ENCODE measurements at places on chromosomes 4 and X.

DNA sequence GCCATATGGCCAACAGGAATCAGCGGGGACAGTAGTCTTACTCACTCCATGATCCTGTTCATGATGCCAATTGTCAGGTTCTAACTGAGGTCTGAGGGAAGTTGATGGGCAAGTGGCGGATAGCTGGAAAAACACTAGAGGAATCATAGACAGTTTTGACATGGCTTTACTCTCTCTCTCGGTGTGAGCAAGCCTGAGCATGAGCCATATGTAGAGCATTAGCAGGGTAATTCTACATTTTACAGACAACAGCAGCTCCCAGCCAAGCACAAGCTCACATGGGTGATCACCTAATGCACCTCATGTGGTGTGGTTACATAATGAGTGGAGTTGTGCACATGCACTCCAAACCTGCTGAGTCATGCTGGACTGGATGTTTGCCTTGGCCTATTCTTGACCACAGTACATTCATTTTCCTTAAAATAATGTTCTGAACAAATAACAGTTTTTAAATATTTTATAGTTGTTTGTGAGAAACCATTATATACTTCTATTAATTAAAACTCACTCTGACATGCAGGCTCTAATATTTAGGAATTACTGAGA is 429.2 kb downstream of the GPAT3 start:
- DNase-seq, result no peak

- no peak for DNase-seq
Observed at GRCh38 chrX:141839856-141840255, 1.7 kb downstream of the MAGEC3 start.

GRCh38 chrX:16076834-16077233 is 46.5 kb upstream of the GRPR start:
- DNase-seq, result no peak

- DNase-seq, result no peak
Observed at GRCh38 chrX:126164689-126165400, 1.2 kb downstream of the DCAF12L2 start.

DNA sequence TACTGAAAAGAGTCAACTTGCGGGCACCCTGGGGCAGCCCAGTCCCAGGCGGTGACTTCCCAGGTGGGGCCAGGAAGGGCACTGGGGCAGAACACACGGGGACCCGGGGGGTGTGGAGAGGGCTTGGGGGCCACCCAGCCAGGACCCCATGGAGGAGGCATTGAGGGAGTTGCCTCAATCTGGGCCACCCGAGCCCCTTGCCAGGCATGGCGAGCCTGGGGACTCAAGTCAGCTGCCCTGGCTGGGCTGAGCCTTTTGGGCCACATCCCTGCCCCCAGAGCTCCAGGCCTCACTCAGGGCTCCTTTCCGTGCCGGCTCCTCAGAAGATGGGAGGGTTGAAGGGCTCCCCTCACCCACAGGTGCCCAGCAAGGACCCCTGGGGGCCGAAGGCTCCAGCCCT is 6.6 kb upstream of the CPLX1 start:
- DNase-seq, result no peak

GRCh38 chrX:31268359-31268758 is 196.5 kb upstream of the FTHL17 start:
- no peak for DNase-seq

- no peak for DNase-seq
Observed at GRCh38 chr4:186831574-186831973, 107.9 kb upstream of the FAT1 start.

Measured in activated T-cell treated with anti-CD3 and anti-CD28 coated beads for 4 hours (primary cell).